Kidney (tissue), 22 donors: ENCODE measurements at places on chromosomes 12 and 14. TPM values are rescaled to one million over a fixed set of nuclear protein-coding genes. Genes with fewer than 3 reads are reported as not detected.

CCDC38 gene
- 0.31 TPM for total RNA-seq

KRT6C gene
- not detected for total RNA-seq

LMO3 gene
- total RNA-seq, result 3.7 TPM

DNA sequence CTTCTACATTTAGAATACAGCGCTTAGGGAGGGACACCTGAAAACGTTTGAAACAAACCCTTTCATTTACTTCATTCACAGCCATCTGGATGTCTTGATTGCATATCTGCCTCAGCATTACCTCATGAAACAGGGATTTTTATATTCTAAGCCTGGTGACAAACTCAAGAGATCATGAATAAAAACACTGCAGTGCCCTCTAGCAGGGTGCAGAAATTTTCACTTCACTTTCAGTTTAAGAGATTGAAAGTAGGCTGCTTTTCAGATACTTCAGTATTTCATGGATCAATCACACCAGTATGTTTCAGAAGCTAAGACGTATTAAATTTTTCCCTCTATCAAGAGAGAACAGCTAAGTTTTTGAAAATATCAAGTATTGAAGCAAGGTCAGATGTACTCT is 467.8 kb downstream of the MDGA2 start:
- H3K27ac ChIP-seq, result no peak overlapping the region
- DNase-seq, result no peak
- H3K36me3 ChIP-seq, result no peaks in the 10 kb centered on the region
- H3K4me3 ChIP-seq, result no peak overlapping the region
- no peaks in the 10 kb centered on the region for H3K4me1 ChIP-seq

DNA sequence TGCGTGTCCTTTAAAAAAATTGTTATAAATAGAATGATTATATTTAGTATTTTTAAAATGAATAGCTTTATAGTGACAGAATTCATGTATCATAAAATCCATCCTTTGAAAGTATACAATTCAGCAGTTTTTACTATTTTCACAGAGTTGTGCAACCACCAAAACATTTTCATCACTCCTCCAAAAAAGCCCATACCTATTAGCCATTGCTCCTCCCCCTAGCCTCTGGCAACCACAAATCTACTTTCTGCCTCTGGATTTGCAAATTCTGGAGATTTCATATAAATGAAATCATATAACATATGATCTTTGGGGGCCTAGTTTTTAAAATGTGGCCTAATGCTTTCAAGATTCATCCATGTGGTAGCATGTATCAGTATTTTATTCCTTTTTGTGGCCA is 117.9 kb upstream of the MED13L start:
- no peak overlapping the region for H3K4me3 ChIP-seq
- no peaks in the 10 kb centered on the region for H3K4me1 ChIP-seq
- DNase-seq, result no peak
- H3K27me3 ChIP-seq, result no peaks in the 10 kb centered on the region
- no peak overlapping the region for H3K27ac ChIP-seq
- H3K36me3 ChIP-seq, result no peaks in the 10 kb centered on the region

- no peak overlapping the region for H3K27ac ChIP-seq
- no peak for DNase-seq
- H3K27me3 ChIP-seq, result no peaks in the 10 kb centered on the region
- H3K4me3 ChIP-seq, result no peak overlapping the region
Observed at GRCh38 chr14:33081259-33081658, 142.6 kb downstream of the NPAS3 start.
